Stimulated activated CD4-positive, alpha-beta T cell treated with anti-CD3 and anti-CD28 coated beads, Interleukin-1b, Interleukin-23, amount 100 ng/mL, for 48 hours (primary cell): ENCODE measurements at places on chromosomes 16 and 17.

DNA sequence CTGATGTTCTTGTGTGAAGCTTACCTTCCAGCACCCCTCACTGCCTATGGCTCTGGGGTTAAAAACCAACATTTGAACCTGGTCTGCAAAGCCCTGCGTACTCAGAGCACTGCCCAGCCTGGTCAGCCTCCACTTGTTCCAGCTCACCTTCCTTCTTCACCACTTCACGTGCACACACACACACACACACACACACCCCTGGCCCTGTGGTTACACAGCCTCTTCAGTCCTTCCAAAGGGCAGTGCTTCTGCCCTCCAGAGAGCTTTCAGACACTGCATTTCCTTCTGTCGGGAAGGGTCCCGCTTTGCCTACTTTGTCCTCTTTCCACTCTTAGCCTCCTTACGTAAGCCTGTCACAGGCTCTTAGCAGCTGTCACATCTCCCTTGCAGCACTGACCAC, 9.6 kb upstream of the TMEM220 start:
- DNase-seq = no peak

- no peak for DNase-seq
Measured at GRCh38 chr17:5329784-5330557, 47.9 kb downstream of the RABEP1 start.

GRCh38 chr16:53147500-53148065, 92.8 kb downstream of the CHD9 start:
- no peak for DNase-seq

GRCh38 chr17:30942308-30943079, 20.7 kb downstream of the ADAP2 start:
- DNase-seq = no peak

DNA sequence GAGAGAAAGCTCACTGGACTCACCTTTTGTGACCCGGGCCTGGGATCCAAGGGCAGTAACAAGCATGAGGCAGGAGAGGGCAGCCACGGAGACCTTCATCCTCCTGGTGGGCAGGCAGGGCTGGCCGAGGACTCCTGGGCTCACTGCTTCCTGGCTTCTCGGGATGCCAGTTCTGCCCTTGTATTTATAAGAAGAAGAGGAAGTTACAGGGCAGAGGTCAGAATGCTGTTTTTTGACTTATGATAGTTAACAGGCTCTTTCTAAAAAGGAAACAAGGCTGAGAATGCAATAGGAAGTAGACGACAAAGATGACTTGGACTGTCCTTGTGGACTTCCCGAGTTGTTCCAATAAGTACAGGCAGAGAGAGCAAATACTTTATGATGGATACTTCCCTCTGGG, at the start of gene CCL23:
CCL23 (minus strand) TSS at position 174 of the 400 bp plus-strand sequence; CDS start at position 99, 75 bp downstream.
- no peak for DNase-seq

GRCh38 chr16:57639172-57639887, 10.9 kb downstream of the ADGRG1 start:
- no peak for DNase-seq

GRCh38 chr17:61073799-61074513, 325.7 kb upstream of the TBX2 start:
- no peak for DNase-seq

DNA sequence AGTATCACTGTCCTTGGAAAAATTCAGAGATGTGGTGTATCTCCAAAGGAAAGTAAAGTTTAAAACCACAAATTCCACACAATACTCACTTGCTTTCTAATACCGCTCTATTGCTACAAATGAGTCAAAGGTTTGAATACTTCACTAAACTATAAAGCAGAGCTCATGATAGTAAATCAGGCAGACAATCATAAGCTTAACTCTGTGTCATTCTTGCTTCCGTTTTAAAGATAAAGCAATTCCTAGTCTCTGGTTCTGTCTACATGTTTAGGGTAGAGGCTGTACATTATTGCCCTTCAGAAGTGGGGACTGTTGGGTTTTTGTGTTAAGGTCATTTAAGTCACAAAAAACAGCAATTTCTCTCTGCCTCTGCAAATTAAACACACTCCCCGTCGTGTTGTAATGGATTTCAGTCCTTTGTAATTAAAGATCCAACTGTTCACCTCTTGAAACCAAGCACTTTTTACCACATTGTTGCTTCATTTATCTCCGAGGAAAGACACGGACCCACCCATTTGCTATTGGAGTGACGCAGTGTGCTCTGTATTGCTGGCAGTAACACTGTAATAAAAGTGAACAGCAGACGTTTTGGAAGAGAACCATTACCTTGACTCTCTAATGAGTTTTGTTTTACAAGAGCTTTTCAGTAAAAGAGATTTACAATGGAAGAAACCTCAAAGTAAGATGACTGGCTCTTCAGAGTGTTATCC, 83.1 kb upstream of the CNTNAP4 start:
- DNase-seq = no peak

DNA sequence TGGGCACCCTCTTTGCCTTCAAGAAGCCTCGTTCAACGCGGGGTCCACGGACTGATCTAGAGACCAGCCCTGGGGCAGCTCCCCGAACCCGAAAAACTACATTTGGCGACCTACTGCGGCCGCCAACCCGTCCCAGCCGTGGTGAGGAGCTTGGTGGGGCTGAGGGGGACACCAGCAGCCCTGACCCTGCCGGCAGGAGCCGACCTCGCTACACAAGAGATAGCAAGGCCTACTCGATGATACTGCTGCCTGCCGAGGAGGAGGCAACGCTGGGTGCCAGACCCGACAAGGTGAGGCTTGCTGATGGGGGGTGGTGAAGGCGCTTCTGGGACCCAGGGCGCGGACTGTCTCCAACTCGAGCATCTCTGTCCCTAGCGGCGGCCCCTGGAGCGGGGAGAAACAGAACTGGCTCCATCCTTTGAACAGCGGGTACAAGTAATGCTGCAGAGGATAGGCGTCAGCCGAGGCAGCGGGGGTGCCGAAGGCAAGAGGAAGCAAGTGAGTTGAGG, 5.6 kb downstream of the ACD start:
- no peak for DNase-seq

- no peak for DNase-seq
Measured at GRCh38 chr17:17696882-17697633, 15.8 kb downstream of the RAI1 start.

DNA sequence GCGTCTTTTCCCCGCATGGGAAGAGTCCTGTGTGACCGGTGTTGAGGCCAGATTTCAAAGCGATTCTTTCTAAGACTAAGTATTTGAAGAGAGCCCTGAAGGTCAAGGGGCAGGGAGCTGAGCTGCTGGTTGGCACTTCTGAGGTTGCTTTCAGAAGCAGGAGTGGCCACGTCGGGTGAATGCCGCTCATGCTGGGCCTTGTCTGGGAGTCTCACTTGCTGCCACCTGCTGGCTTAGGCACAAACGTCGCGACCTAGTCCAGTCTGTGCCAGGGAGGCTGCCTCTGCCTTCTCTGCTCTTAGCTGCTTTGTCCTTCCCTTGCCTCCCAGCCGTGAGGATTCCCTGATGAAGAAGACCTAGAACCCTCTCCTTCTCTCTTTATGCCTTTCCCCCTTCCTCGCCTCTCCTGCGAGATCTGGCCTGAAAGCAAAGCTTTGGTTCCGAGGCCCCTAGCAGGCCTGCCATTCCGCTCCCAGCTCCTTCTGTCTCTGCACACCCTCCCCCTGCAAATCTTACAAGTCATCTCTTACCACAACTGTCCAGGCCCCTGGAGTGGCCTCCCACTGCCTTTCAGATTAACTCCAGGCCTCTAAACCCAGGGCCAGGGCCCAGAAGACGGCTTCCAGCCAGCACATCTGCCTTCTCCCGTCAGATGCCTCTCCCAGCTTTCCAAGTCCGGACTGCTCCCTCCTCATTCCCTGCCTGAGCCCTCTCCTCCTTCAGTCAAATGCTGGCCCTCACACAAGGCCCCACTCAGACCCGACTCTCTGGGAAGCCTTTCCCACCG, 11.4 kb downstream of the CTNS start:
- DNase-seq = peak; percentile 55

- DNase-seq = peak; percentile 76
Measured at GRCh38 chr16:3175157-3176093, 12.6 kb upstream of the OR1F1 start.

DNA sequence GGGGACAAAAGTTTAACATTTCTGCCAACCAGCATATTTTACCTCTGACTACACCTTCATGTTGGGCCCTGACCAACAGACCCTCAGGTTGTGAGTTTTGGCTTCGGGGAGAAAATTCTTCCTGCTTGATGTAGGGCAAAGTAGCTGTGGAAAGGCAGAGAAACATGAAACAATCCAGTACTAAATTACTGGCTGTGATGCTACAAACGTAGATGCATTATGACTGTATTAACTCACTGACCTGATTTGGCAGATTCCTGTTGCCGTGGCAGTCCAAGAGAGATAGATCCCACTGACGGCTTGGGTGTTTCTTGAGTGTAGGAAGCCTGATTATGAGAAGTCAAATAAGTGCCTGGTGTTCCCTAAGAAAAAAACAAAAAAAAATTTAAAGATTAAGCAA, 80.7 kb downstream of the TTC19 start:
- DNase-seq = no peak

GRCh38 chr16:57982385-57982784, 11.5 kb upstream of the CNGB1 start:
- no peak for DNase-seq

GRCh38 chr16:8589900-8590688, at the start of gene TMEM114:
Gene TMEM114, minus strand, starts transcription at chr16:8590511. Its CDS starts 673 bp downstream, at chr16:8589838.
- no peak for DNase-seq

DNA sequence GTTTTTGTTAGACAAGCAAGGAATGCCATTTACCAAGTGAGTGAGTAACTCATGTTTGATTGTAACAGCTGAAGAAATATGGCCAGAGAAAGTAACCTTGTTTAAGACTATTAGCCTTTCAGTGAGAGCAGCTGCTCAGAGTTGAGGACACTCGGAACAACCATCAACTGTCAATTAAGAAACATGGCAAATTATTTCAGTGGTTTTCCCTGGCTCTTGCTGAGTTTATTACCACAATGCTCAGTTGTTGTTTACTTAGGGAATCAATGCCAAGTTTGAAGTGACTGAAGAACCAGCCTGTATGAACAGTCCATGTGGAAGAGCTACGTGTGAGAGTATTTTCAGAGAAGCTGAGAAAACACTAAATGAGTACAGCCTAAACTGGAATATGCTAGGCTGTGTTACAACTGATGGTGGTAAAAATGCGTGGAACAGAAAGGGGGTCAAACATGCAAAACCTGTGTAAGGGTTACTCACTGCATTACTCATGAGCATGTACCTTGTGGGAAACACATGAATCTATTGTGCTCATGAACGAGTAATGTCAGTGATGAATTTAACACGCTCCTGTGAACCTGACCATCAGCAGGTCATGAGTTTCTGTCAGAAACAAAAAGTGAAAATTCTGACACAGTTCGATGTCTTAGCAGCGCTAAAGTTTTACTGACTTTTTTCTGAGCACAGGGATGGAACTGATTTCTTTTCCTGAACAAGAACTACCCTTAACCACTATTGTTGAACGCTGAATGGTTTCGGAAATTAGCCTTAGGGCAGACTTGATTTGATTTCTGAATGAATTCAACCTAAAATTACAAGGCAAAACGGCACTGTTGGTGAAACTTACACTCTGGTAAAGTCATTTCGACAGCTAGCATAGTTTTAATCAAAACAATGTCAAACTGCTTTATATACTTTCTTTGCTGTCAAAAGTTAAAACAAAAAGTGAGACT, 33.5 kb downstream of the GNA13 start:
- peak; percentile 39 for DNase-seq

GRCh38 chr17:29760279-29761039, 137.7 kb upstream of the CORO6 start:
- peak; percentile 52 for DNase-seq

- DNase-seq = no peak
Measured at GRCh38 chr17:78304549-78305037, 55.3 kb downstream of the SOCS3 start.
